OCI-LY7 (cell line): ENCODE measurements at places on chromosomes 1 and 21. TPM values are rescaled to one million over a fixed set of nuclear protein-coding genes. Genes with fewer than 3 reads are reported as not detected.

GRCh38 chr1:27526569-27527222, 36.7 kb upstream of the WASF2 start:
- DNase-seq: peak; percentile 26

- DNase-seq: no peak
Observed at GRCh38 chr1:212302745-212303383, 17.7 kb downstream of the PPP2R5A start.

DNA sequence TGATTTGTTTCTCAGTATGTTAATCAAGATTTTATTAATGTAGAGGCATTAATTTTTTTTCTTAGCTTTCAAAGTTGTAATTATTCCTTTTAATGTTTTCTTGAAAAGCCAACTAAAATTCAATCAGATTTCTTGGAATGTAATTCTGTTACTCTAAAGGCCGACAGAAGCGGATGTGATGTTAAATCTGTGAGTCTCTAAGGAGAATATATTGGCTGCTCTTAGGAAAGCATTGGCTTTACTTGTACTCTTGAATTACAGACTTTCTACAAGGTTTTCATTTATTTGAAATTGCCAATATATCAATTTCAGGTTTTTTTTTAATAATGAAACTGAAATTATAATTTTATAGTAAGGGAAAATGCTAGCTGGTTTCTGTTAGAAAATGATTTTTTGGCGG, 29.2 kb downstream of the RRP15 start:
- no peak for DNase-seq

GRCh38 chr1:114522264-114522575, 11.2 kb upstream of the TRIM33 start:
- no peak for DNase-seq

GRCh38 chr1:174266476-174266875, 107.2 kb downstream of the RABGAP1L start:
- no peak for DNase-seq

- DNase-seq: no peak
Observed at GRCh38 chr1:2891923-2892448, 90.5 kb upstream of the TTC34 start.

DNA sequence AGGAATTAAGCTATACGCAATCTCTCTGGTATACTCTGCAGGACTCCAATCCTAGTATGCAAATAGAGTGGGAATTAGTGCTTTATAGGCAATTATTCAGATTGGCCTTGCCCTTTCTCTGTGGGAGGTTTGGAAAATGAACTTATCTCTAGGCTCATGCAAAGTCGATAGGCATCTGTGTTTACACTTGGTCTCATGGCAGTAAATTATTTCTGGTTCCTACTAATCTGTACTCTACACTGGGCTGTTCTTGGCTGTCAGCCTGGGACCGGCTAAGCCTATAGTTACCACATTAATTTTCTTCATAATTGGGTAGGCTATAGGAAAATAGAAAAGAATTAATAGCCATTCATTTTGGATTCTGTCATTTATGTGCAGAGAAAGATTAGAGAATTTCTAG, 544.6 kb downstream of the AMY1C start:
- DNase-seq: no peak

DNA sequence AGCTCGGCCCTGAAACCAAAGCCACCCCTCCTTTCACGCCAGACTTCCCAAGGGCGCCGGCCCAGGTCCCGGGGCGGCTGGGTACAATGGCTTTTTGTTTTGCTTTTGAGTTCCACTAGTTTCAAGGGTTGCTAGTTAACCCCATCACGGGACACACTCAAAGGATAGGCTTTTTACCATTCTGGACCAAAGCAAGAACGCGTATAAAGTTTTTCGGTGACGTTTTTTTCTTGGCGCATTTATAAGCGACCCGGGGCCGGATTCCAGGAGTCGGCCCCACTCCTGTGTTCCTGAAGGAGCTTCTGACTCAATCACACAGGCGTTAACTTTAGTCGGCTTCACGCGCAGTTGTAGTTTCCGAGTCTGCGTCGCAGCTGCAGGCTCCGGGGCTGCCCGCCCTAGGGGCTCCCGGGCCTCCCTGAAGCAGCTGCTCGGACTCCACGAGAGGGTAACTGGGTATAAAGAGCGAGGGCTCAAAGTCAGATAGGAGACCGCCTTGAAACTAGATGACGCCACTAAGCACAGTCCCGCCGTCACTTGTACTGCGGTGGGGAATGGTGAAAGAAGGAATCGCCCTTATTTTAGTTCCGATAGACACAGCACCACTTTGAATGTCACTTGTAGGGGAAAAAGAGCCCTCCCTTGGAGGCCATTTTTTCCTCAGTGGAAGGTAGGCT, 707 bp upstream of the KLHL21 start:
- DNase-seq: no peak

DNA sequence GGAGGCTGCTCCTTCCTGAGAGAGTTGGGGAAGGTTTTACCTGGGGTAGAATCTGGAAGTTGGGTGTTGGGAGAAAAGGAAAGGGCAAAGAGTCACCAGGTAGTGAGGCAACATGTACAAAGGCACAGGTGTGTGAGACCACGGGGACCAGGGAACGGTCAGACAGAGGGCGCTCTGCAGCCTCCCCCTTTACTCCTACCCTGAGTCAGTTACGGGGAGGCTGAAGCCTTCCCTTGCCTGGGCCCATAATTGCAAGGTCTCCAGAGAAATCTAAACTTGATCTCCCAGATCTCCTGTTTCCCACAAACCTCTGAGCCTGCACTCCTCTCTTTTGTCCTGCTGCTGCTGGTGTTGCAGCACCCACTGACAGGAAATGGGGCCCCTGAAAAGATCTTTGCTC, 22.0 kb downstream of the CCN1 start:
- DNase-seq: no peak

DNA sequence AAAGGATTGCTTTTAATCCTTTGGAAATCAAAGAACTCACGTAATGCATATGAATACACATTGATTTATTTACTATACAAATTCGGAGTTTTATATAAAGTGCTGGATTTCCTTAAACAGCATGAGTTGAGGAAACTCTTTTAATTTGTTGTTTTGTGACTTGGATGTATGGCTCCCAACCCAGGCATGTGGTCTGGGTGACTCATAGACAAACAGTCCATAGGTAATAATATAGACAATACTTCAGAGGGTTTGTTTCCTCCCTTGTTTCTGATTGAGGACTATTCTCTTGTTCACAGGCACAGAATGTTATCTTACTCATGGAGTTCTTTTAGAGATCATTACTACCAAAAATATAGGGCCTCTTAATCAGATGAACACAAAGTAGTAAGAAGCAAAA, 43.8 kb downstream of the XPR1 start:
- DNase-seq: no peak

DNA sequence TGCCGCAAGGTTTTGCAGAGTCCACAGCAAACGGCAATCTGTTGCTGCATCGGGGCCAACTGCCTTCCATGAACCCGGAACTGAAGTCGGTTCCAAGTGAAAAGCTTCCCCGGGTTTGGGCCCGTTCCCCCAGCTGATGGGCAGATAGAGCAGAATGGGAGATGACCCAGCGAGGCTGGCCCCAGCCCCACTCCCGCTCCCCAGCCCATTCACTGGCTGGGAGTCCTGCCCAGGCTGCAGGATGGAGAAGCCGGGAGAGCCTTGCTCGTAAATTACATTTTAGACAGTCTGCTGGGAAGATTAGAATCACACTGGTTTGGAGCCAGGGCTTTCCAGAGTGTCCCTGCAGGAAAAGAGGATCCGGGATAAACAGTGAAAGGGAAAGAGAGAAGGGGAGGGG, 31.6 kb upstream of the PAX7 start:
- no peak for DNase-seq

The SPATA21 gene
- 0.33 and 0.40 TPM in 2 replicates for total RNA-seq

DNA sequence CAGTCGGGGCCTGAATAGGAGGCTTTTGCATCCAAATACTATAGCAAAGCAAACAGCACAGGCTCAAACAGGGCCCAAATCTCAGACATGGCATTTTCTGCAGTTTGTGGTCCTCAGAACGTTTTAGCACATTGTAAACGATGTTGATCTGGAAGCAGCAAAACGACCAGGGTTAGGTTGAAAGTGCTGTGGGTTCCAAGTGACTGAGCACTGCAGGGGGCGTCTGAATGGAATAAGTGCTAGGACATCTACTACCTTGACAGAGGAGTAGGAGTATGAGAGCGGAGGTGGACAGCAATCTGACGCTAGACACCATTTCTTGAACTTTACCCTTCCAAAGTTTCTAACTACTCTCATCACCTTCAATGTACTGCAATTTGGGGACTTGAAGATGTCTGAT, 214.9 kb downstream of the BARHL2 start:
- no peak for DNase-seq

The ITLN2 gene
- total RNA-seq: not detected in 2 replicates

The CRABP2 gene
- total RNA-seq: 1.5 and 2.1 TPM in 2 replicates

- DNase-seq: peak; percentile 95
Observed at GRCh38 chr1:161305867-161306519, 3.8 kb downstream of the MPZ start.

GRCh38 chr1:2250721-2251281, 22.7 kb downstream of the SKI start:
- DNase-seq: no peak

- DNase-seq: no peak
Observed at GRCh38 chr1:192497214-192497794, 78.3 kb upstream of the RGS1 start.

GRCh38 chr1:163885510-163885909, 563.8 kb downstream of the NUF2 start:
- DNase-seq: no peak

The SYT6 gene
- total RNA-seq: not detected in 2 replicates

GRCh38 chr1:59397139-59397858, 100.4 kb downstream of the FGGY start:
- no peak for DNase-seq

GRCh38 chr1:221030990-221031389, 151.7 kb downstream of the HLX start:
- no peak for DNase-seq

GRCh38 chr1:79543394-79543793, 536.9 kb upstream of the ADGRL4 start:
- DNase-seq: no peak

GRCh38 chr1:154272217-154272998, at the start of gene HAX1:
HAX1 (plus strand) TSS chr1:154272629; CDS start chr1:154272724, 95 bp downstream.
- peak; percentile 98 for DNase-seq

The L1TD1 gene
- total RNA-seq: not detected in 2 replicates

The CATSPERE gene
- total RNA-seq: 0.79 and 1.1 TPM in 2 replicates

The FMN2 gene
- not detected in 2 replicates for total RNA-seq

The AGT gene
- total RNA-seq: not detected in 2 replicates

- no peak for DNase-seq
Observed at GRCh38 chr1:210293171-210293607, 35.5 kb upstream of the HHAT start.

DNA sequence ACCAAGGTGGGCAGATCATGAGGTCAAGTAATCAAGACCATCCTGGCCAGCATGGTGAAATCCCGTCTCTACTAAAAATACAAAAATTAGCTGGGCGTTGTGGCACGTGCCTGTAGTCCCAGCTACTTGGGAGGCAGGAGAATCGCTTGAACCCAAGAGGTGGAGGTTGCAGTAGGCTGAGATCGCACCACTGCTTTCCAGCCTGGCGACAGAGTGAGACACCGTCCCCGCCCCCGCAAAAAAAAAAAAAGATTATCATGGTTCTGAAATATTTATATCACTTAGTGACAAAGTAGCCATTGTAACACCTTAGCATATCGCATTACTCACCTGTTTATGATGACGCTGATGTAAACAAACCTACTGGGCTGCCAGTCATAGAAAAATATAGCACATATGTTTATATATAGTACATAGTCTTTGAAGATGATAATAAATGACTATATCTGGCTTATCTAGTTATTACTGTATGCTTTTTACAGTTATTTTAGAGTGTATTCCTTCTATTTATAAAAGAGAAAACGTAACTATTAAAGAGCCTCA, 160.2 kb downstream of the NCAM2 start:
- no peak for DNase-seq

DNA sequence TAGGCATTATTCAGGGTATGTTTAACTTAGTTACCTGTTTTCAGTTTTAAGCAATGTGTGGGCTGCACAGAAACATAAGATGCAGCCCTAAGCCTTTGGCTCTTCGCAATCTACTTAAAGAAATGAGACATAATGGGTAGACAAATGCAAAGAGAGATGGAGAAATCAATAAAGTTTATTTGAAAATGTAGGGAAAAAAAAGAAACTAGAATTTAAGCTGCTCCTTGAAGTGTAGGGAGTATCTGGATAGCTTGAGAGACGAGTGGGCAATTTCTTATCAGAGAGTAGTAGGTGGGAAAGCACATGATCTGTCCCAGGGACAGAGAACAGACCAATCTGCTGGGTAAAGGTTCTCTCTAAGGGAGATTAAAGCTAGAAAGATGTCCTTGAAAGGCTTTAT, 8.9 kb downstream of the WNT2B start:
- DNase-seq: no peak

- no peak for DNase-seq
Observed at GRCh38 chr1:42873670-42874069, 27.3 kb downstream of the ZNF691 start.

The KCNK1 gene
- total RNA-seq: not detected in 2 replicates
